ENCODE measurements at places on chromosomes 13 and 19.

DNA sequence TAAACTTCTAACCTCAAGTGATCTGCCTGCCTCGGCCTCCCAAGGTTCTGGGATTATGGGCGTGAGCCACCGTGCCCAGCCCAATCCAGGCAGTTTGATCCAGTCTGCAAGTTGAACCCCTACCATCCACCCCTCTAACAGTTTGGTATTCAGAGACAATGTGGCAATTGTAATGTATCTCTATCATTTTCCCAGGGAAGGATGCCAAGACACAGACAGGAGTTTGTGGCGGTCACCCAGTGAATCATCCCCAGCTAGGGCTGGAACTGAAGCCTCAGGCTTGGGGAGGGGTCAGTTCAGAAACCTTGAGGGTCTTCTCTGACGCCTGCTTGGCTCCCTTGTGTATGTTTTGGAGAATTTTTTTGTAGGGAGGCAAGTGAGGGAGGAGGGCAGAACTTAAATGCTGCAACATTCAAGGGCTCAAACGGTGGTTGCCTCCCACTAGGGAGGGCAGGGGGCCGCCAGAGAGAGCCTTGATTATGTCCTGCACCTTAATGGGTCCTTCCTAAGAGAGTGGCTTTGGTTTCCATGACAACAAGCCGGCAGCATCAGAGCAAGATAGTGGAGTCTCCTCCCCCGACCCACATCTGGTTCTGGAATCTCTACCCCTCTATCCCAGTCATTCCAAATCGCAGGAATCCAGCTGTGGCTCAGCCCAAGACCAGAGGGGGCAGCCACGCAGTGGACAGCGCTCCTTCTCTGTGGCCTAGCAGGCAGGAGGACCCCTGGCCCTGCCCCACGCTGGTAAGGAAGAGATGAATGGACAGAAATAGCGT, 14.9 kb upstream of the FEM1A start:
- no peak for DNase-seq

DNA sequence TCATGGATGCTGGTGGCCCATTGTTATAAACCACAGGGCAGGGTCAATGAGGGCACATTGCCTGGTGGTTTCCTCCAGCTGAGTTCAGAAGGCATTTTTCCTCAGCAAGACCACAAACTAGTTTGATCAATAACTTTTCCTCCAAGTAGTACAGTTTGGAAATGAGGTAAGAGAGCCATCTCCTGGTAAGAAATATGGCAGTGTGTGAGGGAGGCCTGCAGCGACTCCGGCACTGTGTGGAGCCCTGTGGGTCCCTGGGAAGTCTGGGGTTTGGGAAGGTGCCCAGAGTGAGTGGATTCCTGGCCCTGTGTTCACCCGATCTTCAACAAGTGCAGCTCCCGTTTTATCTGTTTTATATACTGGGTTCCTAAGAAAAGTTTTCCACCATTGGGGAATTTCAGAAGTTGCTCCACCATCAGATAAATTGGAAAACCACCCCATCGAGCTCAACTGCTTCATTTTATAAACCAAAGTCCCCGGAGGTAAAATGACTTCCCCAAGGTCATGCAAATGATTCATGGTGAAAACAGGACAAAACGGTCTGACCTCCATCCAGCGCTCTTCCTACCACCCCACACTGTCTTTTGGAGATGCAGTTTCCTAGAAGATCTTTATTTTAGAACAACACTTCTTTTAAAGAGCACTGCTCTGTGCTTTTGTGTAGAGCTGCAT, 148.4 kb downstream of the KATNAL1 start:
- DNase-seq = peak; percentile 61

DNA sequence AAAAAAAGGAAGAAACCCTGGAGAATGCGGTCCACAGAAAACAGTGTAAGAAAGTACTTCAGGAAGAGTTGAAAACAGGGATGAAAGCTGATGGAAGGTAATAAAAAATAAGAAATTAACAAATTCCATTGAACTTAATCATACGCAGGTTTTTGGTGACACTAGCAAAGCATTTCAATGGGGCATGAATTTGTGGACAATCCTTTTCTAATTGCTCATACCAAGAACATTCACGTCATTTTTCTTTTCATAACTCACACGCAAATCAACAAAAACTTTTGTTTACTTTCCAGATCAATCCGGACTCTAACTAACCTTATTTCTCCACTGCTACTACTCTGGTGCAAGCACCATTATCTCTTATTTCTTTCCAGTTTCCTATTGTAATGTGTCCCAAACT, 1195.0 kb downstream of the SLITRK5 start:
- no peak for DNase-seq

DNA sequence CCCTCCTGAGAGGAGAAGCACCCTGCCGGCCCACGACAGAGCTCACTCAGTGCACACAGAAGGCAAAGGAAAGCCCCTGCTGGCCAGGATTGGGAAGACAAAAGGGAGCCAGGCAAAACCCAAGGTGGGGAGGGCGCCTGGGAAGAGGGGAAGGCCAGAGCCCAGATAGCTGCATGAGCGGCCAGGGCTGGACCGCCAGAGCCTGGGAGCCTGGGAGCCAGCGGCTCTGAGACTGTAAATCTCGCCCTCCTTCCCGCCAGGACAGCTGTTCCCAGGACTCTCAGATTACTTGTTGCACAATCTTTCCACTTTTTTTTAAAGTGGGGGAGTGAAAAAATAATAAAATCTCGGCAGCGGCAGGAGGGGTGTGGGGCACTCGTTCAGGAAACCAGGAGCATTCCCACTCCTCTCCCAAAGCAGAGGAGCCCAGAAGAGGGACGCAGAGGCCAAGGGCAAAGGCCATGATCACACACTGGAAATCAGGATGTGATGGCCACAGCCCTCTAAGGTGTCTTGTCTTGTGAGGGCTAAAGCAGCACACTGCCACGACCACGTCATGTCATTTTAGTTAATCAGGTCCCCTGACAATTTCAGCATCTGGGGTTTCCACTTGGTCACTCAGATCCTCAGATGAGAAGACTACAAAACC, 19.6 kb upstream of the EPHX3 start:
- DNase-seq = no peak

GRCh38 chr13:31970231-31970930, 61.2 kb upstream of the FRY start:
- DNase-seq = no peak

- DNase-seq = no peak
Measured at GRCh38 chr13:20940083-20940482, 37.5 kb upstream of the XPO4 start.

DNA sequence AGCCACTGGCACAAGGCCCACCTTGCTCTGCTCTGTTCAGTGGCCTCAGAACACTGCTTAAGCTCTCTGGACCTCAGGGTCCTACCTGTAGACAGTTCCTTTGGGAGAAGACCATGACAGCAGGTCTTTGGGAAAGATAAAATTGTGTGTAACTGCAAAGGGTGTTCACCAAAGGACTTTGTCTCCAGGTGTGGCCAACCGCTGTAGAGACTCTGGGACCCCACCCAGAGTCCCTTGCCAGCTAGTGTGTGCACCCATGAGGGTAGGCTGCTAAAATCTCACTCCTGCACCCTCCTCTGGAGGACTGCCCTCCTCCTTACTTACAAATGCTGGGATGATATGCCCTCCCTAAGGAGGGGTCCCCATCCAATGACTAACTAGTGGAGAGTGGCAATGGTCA, 211.2 kb downstream of the TSHZ3 start:
- DNase-seq = no peak

DNA sequence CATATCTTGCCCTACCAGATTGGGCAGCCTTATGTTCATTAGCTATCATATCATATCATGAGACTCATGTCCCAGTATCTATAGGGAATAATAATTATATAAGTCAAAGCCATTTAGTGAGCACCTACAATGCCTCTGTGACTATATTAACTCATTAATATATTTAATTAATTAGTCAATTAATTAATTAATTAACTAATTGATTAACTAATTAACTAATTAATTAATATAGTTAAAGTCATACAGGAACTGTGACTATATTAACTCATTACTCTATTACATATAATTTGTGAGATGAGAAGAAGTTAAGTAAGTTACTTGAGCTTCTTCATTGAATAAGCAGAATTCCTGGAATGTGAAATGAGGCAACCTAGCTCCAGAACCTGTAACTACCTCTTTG, 588.3 kb upstream of the SLITRK1 start:
- DNase-seq = no peak

- no peak for DNase-seq
Measured at GRCh38 chr13:24985896-24986295, 110.0 kb upstream of the PABPC3 start.

DNA sequence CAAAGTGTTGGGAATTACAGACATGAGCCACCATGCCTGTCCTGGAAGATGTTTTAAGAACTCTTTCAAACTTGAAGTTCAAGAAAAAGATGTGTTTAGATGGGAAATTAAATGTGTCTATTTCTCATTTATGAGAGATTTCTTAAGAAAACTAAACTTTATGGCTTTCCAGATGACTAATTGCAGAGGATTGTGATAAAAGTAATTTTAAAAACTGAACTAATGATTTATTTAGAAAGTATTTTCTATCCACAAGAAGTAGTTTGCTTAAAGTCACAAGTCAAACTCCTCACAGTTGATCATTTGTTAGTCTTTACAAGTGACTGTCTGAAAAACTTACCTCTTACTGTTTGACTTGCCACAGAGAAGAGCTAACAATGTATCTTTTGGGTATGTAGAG, 89.6 kb upstream of the SPRY2 start:
- DNase-seq = no peak

DNA sequence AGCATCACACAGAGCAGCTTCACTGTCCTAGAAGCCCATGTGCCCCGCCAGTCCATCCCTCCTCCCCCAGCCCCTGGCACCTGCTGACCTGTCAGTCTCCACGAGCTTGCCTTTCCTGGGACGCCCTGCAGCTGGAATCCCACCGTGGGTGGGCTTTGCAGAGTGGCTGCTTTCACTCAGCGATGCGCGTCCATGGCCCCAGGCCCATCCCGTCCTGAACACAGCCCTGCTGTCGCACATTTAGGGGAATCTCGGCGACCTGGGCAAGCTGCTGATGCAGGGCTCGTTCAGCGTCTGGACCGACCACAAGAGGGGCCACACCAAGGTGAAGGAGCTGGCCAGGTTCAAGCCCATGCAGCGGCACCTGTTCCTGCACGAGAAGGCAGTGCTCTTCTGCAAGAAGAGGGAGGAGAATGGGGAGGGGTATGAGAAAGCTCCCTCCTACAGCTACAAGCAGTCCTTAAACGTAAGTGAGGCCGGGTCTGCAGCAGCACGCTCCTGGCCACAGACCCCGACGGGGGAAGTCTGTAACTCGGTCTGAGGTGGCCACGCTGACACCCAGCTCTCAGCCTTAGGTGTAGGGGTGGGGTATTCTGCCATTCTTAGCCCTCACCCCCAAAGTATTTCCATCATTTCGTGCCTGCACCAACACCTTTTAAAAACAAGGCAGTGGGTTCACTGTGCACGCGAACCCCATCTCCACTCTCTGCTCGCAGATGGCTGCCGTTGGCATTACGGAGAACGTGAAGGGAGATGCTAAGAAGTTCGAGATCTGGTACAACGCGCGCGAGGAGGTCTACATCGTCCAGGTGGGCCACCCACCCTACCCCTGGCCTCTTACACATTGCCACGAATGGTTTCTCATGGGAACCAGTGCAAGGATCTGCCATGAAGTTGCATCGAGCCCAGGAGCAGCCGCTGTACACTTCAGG, 18.3 kb upstream of the F7 start:
- no peak for DNase-seq

- DNase-seq = no peak
Measured at GRCh38 chr13:25930653-25931052, 121.2 kb downstream of the SHISA2 start.

Data from RCC 7860 (cell line).